Dermis microvascular lymphatic vessel endothelial cell (primary cell): ENCODE measurements at places on chromosomes 5 and 9. TPM values are rescaled to one million over a fixed set of nuclear protein-coding genes. Genes with fewer than 3 reads are reported as not detected.

The RLN1 gene
- total RNA-seq: 0.13 TPM in 1 of 2 replicates, not detected in the other

The OBP2B gene
- not detected in 2 replicates for total RNA-seq

DNA sequence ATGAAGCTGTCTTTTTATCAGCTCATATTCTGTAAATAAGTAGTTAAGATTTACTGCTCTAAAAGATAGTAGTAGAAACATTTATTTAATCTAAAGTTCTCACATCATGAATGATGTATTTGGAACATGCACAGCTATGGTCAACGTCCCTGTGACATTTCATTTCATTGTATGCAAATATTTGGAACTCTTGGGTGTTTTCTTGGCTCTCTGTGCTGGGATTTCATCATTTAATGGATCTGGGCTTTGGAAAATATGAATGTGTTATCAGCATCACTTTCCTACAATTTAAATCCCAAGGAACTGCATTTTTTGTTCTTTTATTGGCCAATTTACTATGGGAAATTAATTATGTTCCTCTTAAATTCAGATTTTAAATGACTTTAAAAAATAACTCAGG lies 462.9 kb downstream of the SEMA5A start:
- DNase-seq: no peak

The BTNL8 gene
- 0.13 TPM in 1 of 2 replicates, not detected in the other for total RNA-seq

DNA sequence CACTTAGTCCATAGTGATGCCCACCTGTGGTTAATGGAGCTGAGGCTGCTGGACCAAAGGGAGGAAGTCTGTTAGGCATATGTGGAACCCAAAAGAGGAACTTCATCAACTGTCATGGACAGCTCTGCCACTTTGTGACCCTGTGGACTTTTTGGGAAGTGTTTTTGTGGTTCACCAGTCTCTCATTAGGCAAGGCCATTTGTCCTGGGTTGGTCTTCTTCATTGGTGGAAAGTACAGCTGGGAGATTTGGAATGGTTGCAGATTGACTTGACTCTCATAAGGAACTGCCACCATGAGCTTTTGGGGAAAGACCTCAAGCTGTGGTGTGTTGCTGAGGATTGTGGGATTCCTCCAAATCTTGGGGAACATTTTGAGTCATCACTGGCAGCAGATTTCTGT lies 31.9 kb upstream of the IL12B start:
- DNase-seq: no peak

DNA sequence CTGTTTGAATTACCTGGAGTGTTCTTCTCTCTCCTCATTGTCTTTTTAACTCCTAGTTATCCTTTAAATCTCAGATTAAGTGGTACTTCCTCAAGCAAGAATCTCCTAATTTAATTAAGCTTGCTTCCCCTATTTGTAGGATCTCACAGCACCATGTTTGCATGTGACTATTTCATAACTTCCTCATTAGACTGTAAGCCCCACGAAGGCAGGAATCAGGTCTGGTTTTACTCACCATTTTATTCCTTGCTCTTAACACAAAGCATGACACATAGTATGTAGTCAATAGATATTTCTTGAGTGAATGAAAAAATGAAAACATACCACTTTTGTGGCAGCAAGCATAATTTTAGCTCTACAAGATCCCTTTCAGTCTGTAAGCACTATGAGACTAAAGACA lies 1.3 kb upstream of the ERMP1 start:
- DNase-seq: no peak

The TAF11L10 gene
- not detected in 2 replicates for total RNA-seq

DNA sequence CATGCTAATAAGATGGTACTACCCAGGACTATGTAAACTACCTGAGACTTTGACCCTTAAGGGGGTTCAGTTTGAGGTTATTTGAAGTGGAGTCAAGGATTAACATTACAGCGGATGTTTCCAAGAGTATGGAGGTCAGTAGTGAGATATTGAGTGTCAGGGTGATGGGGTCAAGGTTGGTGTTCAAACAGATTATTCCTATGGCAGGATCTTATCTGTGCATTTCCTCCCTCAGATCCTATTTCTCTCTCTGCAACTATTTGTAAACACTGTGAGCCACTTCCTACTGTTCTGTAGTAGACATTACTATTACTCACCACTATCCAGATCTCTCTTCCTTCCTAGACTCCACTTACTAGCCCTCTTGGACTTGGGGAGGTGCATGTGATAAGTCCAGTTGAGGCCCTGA lies 54.0 kb upstream of the STOM start:
- DNase-seq: no peak

The TRIM36 gene
- 0.25 and 0.26 TPM in 2 replicates for total RNA-seq

- DNase-seq: no peak
These were observed 95.8 kb downstream of the LMNB1 start for GRCh38 chr5:126872561-126873354.

GRCh38 chr5:545641-546375 lies 21.6 kb upstream of the SLC9A3 start:
- no peak for DNase-seq

The ZNF454 gene
- 0.26 and 0.63 TPM in 2 replicates for total RNA-seq

DNA sequence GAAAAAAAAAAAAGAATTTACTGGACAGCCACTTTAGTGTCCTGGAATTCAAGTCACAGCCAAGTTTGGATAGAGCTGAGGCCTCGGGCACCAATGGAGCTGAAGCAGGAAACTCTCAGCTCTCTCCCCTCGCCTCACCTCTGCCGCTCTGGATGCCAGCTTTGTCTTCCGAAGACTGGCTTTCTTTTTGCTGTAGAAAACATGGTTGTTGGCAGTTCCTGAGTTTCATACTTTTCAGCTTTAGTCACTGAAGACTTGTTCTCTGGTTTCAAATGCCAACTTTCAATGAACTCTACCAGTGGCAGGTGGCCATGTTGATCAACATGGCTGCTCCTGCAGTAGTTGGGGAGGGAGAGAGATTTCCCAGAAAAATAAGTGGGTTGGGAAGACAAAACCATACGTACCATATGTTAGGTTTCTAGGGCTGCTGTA lies 142.2 kb downstream of the SNX18 start:
- no peak for DNase-seq

The SLC34A1 gene
- total RNA-seq: not detected in 2 replicates

The IGFBPL1 gene
- 0.13 TPM in 2 replicates for total RNA-seq

- DNase-seq: no peak
These were observed 37.3 kb downstream of the LOX start for GRCh38 chr5:122040636-122041302.
